ENCODE measurements at places on chromosomes 7 and 10.

DNA sequence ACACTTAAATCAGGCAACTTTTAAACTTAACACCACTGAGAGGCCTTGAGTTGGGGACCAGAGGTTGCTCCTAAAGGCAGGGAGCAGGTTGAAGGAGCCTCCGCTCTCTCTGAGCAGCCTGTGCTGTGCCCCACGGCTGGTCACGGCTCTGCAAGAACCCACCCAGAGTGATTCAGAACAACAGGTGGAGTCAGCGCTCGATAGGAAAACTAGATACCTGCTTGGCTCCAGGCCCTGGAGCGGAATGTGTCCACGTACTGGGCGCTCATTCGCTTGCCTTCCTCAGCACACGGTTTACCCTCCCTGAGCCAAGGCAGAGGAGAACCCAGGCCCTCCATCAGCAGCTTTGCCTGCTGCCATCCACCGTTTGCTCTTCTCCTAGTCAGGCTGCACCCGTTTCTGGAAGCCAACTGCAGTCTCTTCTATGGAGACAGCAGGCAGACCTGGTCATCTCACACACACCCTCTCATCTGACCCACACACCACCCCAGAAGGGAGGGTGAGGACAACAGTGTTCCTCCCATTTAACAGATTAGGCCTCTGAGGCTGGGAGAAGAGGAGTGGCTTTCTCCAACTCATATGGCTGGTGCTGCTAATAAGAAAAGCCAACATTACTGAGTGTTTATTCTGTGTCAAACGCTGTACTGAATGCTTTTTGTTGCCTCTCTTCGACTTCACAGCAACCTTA, 37.6 kb upstream of the PDCD4 start:
- no peak for DNase-seq

- DNase-seq = no peak
These were observed 506.2 kb downstream of the GALNT17 start for GRCh38 chr7:71638108-71638507.

GRCh38 chr7:139046143-139046542, 10.3 kb upstream of the ZC3HAV1L start:
- DNase-seq = no peak

GRCh38 chr7:38506756-38507155, 124.4 kb downstream of the AMPH start:
- no peak for DNase-seq

DNA sequence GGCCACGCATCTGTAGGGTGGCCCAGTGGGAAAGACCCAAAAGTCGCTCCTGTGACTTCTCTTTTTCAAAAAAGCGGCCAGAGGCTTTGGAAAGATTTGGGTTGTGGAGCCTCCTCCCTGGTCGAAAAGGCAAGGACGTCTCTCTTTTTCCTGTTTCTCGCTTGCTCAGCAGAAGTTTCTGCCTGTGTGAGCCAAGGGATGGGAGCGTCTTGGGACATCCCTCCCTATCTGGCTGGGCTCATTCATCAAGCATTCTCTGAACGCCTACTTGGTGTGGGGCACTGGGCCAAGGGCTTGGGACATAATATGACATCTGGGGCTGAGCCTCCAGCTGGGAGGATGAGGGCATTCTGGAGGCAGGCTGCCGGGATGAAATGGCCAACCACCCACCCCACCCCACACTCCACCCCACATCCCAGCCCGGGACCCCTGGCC, 120.9 kb downstream of the C10orf105 start:
- no peak for DNase-seq

GRCh38 chr10:96255549-96256333, 15.6 kb downstream of the BLNK start:
- DNase-seq = no peak

- DNase-seq = no peak
These were observed 30.5 kb downstream of the SHTN1 start for GRCh38 chr10:116974456-116975005.

DNA sequence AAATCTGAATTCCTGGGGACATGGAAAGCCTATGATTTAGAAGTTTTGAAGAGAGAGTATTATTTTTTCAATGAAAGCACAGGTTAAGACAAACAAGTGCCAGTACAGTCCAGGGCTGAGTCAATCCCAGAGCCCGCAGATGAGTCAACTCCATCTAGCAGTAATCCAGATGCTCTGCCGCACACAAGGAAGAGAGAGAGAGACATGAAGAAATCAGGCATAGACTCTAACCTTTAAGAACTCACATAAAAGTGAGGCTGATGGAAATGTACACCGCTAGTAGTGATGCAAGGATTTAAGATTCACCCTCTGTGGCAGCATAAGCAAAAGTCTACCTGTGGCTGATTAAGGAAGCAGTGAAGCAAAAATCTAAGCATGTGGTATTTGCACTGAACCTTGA, 651.5 kb downstream of the TNS3 start:
- DNase-seq = no peak

DNA sequence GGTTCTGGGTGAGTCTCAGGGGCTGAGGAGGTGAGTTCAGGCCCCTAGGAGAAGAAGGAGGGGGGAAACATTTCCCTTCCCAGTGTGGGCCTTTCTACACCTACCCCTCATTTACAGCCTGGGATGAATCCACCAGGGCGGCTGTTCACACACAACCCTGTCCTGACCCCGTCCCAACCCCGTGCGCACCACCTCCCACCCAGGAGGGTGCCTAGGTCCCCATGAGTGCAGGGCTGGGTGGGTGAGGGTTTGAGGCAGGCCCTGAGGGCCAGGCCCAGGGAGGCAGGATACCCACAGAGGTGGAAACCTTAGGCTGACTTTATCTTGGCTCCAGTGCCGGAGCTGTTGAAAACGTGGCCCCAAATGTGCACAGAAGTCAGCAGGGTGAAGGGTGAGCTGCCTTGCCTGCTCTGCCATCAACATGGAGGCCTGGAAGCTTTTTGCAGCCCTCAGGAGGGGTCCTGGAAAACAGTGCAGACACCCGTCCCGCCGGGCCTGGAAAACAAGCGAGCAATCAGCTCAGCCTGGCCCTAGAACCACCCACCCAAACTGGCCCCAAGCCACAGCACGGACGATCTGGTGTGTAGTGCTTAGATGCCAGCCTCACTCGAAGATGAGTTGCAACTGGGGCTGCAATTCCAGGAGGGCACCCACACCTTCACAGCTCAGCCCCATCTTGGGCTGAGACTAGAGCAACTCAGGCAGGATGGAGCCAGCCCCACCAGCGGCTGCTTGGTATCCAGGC, 9.3 kb upstream of the RET start:
- no peak for DNase-seq

DNA sequence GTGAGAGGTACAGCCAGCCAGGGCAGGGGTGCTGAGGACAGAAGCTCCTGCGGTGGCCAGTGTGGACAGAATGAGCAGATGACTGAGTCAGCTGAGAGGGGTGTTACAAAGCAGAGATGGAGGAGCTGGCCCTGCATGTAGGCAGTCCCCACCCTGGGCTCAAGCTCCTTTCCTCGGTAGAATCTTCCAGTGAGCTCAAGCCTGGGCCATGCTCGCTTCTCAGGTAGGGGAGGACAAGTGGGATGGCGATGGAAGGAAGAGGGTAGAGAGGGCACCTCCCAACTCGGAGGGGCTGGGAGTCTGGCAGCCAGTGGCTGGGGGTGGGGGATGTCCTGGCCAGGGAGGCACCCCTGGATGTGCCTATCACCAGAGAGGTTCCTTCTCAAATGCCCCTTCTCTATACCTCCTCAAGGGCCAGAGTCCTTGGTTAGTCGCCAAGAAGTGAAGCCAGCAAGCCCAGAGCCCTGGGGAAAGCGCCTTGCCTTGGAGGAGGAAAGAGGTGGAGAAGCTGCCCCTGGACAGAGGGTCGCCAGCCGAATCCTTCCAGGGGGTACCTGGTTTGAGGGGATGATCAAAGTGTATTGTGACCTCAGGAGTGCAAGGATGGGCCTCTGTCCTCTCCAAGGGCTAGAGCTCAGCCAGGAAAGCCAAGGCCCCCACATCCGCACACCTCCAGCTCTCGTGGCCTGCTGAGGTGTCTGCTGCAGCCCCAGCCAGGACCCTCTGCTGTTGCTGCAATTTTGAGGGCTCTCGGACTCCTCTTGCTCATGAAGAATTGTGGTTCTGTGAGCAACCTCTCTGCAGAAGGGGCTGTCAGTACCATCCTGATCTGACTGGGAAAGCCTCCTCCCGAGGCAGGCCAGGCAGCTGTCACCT, 88.6 kb upstream of the MACROH2A2 start:
- no peak for DNase-seq

DNA sequence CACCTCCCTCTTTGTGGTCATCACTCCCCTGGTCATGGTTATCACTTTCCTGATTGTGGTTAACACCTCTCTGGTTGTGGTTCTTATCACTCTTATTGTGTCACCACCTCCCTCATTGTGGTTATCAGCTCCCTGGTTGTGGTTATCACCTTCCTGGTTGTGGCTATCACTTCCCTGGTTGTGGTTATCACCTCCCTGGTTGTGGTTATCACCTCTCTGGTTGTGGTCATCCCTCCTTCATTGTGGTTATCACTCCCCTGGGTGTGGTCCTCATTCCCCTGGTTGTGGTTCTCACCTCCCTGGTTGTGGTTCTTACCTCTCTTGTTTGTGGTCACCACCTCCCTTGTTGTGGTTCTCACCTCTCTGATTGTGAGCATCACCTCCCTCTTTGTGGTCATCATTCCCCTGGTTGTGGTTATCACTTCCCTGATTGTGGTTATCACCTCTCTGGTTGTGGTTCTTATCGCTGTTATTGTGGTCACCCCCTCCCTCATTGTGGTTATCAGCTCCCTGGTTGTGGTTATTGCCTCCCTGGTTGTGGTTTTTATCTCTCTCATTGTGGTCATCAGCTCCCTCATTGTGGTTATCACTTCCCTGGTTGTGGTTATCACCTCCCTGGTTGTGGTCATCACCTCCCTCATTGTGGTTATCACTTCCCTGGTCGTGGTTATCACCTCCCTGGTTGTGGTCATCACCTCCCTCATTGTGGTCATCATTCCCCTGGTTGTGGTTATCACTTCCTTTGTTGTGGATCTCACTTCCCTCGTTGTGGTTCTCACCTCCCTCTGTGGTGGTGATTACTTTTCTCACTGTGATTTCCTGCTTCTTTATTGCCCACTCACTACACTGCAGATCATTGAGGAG, 106.7 kb downstream of the GPR26 start:
- no peak for DNase-seq

GRCh38 chr7:139023076-139023475, 12.8 kb downstream of the ZC3HAV1L start:
- no peak for DNase-seq

- DNase-seq = no peak
These were observed 26.9 kb upstream of the TMEM213 start for GRCh38 chr7:138770904-138771303.

DNA sequence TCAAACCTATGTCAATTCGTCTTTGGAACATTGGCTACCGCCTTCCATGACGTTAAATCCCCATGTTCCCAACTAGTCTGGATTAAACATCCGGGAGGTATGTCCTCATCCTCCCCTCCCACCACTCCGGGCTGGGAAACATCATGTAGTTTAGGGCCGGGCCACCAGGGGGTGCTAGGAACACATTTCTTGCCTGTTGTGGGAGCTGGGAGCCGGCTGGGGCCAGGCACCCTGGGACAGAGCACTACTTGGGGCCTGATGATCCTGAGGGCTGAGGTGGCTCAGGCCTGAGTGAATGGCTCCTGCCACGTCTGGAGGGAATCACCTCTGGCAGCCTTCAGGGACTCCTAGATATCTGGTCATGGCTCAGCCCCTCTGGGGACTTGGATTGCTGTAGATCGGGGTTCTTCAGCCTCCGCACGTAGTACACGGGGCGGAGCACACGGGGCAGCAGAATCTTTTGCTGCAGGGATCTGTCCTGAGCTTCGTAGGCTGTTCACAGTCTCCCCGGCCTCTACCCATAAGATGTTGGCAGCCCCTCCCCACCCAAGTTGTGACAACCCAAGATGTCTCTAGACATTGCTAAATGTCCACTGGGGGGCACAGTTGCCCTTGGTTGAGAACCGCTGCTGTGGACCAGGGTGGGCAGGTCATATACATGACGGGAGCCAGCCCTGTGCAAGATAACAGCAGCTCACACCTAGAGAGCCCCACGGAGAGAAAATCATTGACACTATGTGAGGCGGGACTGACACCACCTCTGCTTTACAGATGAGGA, 141.2 kb upstream of the ZNF716 start:
- DNase-seq = no peak

DNA sequence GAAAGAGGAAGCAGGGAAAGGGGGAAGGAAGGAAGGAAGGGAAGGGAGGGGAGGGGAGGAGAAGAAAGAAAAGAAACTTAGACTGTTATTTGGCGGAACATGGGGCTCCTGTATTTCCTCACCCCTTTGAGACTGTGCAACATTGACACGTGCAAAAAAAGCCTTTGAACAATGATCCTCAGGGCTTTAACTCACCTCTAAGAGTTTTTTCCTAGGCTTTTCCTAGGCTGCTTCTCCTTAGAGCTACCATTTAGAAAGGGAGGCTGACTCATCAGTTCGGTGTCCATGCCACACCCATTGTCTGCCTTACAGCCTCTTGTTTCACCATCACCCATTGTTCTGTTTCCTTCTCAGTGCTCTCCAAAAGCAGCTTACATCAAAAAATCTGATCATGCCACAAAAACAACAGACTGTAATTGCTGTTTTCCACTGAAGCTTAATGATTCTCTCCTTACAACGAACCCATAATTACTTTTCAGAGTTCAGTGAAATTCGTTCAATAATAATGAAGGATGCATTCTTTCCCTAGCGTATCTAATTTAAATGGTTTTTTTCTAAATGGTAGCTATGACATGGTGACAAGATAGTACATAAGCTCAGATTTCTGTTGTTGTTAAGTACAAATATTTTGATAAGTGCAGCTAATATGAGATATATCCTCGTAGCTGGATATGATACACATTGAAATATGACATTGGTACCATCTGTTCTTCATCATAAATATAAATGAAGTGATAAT, 90.8 kb downstream of the PRLHR start:
- DNase-seq = no peak

- DNase-seq = no peak
These were observed 7.6 kb downstream of the CYP26A1 start for GRCh38 chr10:93081318-93081717.

DNA sequence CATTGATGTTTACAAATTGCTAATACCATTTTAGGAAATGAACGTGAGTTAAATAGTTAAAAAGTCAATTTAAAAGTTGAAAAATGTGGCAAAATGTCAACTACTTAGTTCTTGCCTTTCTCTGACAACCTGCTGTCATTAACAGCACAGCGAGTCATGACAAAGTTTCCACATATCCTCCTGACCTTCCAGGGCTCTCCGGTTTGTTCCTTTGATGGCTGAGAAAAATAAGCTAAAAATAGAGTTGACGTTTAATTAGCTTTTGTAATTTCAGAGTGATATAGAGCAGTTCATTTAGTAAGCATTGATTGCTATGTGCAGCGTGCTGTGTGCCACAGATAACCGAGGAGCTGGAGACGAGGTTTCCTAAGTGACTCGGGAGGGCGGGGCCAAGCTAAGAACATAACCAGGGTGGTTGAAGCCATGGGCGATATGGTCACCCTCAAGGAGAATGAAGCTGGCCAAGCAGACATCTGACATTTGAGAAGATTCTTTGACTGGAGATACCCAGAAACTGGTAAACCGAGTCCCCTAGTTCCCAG, 47.9 kb downstream of the OGDH start:
- DNase-seq = no peak

DNA sequence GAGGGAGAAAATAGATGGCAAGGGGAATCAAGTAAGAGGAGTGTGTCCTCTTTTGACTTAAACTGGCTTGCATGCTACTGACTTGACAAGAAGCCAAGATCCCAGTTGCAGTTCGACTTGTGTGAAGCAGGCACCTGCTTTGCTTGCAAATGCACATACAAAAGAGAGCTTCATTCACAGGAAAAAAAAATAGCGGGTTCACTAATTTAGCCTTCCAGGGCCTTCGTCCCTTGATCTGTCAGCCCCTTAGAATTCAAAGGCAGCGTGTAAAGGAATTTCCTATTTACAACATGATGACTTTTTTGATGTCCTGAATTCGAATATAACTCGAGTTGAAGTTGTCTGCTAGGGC, 192.1 kb downstream of the CELF2 start:
- no peak for DNase-seq

GRCh38 chr7:45401851-45402250, 172.3 kb upstream of the ADCY1 start:
- DNase-seq = no peak

Data from activated naive CD4-positive, alpha-beta T cell (primary cell).